ENCODE measurements at places on chromosomes 2 and 18.

- DNase-seq, result no peak
These were observed 20.1 kb downstream of the PAX8 start for GRCh38 chr2:113258471-113259147.

DNA sequence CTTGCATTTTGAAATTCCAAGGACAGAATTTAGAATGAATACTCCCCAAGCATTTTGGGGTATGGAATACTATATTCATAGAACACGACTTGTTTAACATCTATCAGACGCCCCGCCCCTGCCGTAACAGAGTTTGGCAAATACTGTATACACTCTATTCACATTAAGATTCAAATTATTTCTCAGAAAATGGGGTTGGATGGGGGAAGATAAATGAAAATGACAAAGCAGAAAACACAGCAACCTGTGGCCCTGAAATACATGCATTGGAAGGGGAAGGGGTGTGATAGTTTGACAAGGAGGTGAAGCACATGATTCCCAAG lies 634.6 kb upstream of the SLC39A10 start:
- DNase-seq, result no peak

- DNase-seq, result no peak
These were observed 2.8 kb upstream of the PEX13 start for GRCh38 chr2:61014763-61015162.

DNA sequence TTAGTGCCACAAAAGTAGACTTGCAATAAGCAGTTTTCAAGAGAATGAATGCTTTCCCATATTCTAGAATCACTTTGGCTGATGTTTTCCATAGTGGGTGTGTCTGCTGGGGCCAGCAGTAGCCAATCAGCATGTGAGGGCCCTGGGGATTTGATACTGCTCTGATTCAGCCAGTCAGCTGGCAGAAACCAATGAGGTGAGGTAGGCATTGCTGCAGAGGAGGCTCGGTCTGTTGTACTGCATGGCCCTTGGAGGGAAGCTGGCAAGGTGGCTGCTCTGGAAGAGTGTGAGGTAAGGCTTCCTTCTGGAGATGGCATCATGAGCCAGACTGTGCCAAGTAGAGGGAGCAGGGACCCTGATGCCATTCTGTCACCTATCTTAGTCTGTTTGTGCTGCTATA lies 22.7 kb downstream of the TMEM87B start:
- no peak for DNase-seq

GRCh38 chr2:43569921-43570320 lies 25.9 kb downstream of the THADA start:
- no peak for DNase-seq

DNA sequence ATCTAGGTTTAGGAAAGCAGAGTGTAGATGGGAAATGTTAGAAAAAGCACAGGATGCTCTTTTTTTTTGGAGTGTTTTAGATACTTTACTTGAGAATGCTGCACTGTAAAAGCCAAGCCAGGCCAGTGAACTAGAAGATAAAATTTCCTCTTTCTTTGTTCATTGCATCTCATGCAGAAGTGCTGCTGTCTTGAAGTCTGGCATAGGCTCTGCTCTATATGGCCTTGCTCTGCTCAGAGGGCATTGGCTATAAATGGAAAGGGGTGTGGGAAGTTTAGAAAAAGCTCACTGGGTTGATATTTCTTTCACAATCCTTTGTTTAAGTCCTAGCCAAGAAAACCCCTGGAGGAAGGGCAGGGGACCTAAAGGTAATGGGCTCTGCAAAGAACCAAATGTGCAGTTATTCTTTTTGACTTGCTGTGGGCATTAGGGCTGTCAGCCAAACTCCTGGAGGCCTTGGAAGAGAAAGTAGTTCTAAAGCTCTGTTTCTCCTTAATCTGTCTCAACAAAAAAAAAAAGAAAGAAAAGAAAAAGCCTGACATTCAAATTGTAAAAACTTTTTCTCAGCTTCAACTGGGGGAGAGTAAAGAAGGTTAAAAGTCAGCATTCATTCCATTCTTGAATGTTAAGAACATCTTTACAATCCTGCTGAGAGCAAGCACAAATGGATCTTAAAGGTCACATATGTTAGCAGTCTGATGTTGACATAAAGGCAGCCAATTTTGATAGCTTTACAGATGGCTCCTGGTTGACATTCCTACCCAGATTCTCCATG lies 338.3 kb downstream of the GULP1 start:
- no peak for DNase-seq

- DNase-seq, result no peak
These were observed 772.9 kb upstream of the CRIM1 start for GRCh38 chr2:35582637-35583036.

DNA sequence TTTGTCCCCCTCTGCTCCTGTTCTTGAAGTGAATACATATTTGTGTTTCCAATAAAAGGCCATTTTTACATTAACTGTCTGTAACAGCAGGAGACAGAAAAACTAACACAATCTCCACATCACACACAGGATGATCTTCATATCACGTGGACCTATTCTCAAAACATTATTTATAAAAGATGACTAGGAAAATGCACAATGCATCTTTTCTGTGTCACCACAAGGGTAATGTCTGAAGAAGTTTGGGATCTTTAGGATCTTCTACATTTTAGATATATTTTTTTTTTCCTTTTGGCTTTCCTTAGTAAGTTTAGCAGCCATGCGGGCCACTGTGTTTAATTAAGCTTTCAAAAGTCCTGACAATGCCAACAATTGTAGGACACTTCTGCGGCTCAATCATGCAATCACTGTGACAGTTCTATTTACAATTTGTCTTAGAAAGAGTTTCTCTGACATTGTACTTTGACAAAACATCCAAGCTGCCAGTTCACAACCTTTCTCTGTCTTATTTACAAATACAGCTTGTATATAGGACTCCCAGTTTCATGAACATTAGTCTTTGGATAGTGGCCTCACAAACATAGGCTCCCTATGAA lies 12.3 kb downstream of the BCL11A start:
- DNase-seq, result no peak

- DNase-seq, result no peak
These were observed 22.2 kb upstream of the SLC16A14 start for GRCh38 chr2:230090967-230091366.

DNA sequence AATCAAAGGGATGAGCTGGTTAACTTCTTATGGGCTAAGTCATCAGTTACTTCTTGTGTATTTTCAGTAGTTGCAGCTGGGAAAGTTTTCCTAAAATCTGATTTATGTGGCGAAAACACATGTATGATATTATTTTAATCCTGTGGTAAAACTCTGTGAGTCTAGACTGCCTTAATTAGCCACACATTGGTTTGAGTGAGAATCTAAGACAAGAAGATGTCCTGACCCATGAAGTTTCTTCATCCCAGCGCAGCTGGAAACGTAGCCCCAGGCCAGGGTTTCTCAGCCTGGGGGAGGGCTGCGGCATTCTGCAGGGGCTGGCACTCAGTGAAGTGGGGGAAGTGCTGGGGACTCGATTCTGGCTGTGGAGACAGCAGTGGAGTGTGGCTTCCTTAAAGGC lies 44.7 kb upstream of the INHBB start:
- no peak for DNase-seq

DNA sequence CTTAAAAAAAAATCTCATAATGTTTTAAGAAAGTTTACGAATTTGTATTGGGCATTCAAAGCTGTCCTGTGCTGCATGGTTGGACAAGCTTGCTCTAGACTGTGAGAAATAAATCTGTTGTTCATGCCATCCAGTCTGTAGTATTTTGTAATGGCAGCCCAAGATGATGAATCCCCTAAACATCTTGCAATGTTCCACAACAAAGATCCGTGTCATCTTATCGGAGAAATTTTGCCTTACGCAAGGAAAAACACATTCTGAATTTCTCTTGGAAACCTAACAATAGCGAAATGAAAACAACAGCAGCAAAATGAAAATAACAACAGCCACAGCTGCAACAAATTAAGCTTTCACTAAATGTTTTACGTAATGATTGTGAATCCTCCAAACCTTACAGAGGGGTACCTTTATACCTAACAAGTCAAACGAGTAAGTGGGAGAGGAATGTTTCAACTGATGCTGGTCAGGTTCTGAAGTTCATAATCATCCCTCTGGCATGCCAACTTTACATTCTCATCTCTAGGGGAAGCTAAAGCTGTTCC lies 76.1 kb upstream of the RNU4ATAC start:
- DNase-seq, result no peak

- DNase-seq, result no peak
These were observed 127.2 kb downstream of the OLA1 start for GRCh38 chr2:174121175-174121574.

DNA sequence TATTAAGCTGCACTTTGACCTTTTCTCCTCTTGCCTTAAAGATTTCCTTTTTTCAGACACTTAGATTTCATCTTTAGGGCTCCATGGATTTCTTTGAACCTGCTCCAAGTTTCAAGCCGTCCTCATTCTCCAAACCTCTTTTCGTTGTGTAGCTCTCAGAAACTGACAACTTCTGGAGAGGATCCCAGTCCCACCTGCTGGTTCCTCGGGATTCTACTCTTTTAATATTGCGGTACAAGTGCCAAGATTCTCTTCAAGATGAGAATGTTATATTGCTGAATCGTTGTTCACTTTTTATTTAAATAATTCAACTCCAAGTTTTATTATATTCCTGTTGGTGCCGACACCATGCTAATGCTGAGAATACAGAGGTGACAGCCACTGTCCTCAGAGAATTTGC lies 141.1 kb downstream of the CDH20 start:
- DNase-seq, result no peak

- no peak for DNase-seq
These were observed 42.1 kb downstream of the ODC1 start for GRCh38 chr2:10406016-10406415.
